Activated CD4-positive, CD25-positive, alpha-beta regulatory T cell (primary cell): ENCODE measurements at places on chromosomes 16 and 17.

DNA sequence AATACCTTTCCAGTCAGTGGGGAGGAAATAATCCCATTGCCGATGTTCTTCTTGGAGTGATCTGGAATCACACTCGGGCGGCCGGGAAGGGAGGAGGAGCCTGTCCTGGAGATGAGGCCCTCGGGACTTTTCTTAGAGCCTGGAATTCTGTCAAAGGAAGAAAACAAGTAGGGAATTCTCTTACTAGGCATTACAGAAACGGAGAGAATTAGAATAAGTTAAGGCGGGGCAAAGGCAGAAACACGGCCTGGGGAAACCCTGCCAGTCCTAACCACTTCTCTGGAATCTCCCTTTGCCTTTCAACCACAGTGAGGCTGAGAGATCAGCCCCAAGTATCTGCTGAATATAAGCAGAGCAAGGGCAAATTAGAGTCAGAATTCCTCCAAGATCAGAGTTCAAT lies 27.8 kb downstream of the USP36 start:
- DNase-seq: no peak

GRCh38 chr16:50437769-50438437 lies 69.1 kb upstream of the BRD7 start:
- no peak for DNase-seq

GRCh38 chr16:56357765-56358322 lies 67.5 kb downstream of the AMFR start:
- DNase-seq: no peak

DNA sequence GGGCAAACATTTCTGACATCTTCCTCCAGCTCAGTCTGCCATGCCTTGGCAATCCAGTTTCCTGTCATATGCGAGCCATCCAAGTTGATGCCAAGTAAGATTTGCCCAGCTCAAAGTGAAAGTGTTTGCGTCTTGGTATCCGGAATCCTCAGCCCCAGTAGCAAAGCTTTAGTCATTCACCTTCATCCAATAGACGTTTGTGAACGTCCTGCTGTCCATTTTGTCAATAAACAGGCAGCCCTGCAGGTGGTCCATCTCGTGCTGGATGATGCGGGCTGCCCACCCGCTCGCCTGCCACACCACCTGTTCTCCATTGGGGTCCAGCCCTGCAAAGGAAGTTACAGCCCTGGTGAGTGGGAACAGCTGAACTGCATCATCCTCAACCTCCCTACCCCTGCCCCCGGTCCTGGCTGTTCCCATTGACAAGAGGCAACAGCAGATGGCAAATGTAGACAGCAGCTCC lies 1.5 kb downstream of the PDF start:
- no peak for DNase-seq

GRCh38 chr17:36195434-36196130 lies 976 bp downstream of the CCL3L1 start:
- no peak for DNase-seq
